Thyroid gland (tissue), 4 donors: ENCODE measurements at places on chromosomes 3 and 15. TPM values are rescaled to one million over a fixed set of nuclear protein-coding genes. Genes with fewer than 3 reads are reported as not detected.

ZKSCAN7 gene
- total RNA-seq, result 9.4 TPM

EFCC1 gene
- 3.6 TPM for total RNA-seq

EHHADH gene
- 7.4 TPM for total RNA-seq

GOLGA6L2 gene
- not detected for total RNA-seq

SERINC4 gene
- total RNA-seq, result not detected

CHRNB4 gene
- not detected for total RNA-seq

CAMP gene
- total RNA-seq, result 5.4 TPM

NANOGP8 gene
- 2.0 TPM for total RNA-seq

LRRC3B gene
- total RNA-seq, result not detected

EFCAB12 gene
- 0.71 TPM for total RNA-seq

SLC22A13 gene
- 0.54 TPM for total RNA-seq

ITGB5 gene
- 102 TPM for total RNA-seq

NGLY1 gene
- total RNA-seq, result 35.6 TPM

TRH gene
- not detected for total RNA-seq
